CD4-positive, alpha-beta T cell treated with Interleukin-17A for 4 hours (primary cell): ENCODE measurements at places on chromosomes 7 and 10.

DNA sequence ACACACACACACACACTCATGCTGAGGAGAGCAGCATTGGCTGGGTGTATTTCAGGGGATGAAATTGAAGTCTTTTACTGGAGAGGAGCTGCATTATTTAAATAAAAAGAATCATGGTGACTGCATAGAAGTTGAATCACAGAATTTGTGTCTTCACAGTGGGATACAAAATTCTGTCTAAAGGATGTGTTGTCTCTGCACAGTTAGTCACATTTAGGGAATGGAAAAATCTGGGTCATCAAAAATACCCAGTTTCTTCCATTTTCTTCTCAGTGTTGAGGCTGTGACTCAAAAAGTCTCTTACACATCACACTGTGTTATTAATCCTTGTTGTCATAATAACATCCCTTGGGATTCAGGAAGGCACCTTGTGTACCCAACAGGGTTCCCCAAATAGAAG is 10.9 kb downstream of the PAPSS2 start:
- DNase-seq, result no peak

DNA sequence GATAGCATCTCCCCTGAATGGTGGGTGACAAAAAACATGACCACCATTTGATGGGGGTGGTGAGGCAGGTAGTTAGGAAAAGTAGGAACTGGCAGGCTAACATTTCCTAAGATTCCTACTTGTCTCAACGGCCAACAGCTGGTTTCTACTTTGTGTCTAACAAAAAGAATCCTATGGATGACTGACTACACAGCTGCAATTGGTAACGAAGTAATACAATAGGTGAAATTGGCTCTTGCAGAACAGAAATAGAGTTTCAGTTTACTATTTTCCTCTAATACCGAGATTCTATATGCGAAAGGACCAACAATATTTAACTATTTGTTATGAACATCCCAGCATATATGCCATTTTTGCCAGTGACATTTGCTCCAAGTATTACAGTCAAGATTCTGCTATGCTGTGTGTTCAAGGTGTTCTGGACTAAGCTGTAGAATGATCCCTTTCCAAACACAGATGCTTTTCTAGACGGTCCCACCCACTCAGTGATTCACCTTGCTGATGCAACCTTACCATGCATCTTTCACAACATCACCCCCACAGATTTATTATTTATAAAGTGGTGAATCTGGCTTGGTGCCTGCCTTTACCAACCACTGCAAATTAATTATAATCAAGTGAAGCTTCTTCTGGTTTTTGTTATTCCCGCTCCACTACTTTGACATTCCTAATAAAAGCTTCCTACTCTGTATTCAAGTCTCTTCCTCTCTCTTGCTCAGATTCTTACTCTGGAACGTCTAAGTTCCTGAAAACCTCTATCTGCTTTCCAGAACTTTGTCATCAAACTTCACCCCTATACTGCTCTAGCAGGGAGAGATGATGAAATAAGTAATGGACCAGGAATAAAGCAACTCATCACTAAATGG is 16.8 kb downstream of the BBIP1 start:
- no peak for DNase-seq

DNA sequence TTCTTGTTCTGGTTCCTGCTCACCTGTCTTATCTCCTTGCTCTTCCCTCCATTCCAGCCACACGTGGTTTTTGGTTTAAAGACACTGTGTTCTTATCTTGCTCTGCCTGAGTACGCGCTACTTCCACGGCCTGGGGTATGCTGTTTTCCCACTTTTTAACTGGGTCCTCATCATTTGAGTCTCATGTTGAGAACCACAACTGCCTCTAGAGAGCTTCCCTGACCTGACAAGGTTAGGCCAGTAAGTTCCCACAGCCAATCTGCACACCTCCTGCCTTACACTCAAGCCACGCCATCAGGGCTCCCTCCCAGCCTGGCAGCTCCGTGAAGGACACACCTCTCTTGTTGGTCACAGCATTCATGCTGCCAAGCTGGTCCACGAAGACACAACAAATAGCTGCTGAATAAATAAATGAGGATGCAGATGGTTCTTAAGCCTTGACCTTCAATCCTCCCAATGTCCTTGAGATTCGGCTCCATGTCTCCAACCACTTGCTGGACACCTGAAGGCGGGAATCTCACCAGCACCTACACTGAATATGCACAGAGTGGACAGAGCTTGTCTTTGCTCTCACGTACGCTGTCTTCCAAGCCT is 201.7 kb upstream of the KLF14 start:
- no peak for DNase-seq

DNA sequence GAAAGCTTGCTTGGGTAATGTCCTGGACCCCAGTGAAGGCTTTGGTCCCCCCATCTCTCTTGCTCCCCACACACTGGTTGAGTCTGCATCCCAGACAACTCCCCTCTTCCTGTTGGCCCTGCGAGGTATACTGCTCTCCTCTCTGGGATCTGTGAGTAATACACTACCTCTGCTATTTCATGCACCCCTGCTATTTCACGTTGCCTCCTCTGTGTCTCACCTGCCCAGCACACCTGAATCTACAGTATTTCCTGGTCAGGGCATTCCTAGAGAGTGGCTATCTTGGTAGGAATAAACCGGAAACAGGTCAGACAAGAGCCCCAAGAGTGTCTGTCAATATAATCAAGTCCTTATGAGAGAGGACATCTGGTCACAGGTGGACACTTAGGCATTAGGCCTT is 114.3 kb upstream of the ODAD2 start:
- no peak for DNase-seq

DNA sequence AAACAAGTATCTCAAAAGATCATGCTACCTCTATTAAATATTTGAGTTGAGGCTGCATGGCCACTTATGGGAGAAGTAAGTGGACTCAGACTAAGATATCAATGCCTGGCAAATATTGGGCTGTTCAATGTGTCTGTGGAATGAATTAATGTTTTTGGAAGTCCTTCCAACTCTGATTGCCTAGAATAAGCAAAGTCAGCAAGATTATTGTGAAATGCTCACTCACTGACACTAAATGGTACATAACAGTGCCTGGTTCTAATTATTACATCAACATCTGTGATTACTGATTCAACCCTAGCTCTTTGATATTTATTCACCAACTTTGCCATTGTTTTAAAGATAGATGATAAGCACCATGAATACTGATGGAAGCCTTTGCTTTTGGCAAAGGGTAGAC is 45.5 kb upstream of the HDAC9 start:
- no peak for DNase-seq

- DNase-seq, result peak; percentile 78
Observed at GRCh38 chr7:45917658-45918057, 3.4 kb downstream of the IGFBP3 start.

DNA sequence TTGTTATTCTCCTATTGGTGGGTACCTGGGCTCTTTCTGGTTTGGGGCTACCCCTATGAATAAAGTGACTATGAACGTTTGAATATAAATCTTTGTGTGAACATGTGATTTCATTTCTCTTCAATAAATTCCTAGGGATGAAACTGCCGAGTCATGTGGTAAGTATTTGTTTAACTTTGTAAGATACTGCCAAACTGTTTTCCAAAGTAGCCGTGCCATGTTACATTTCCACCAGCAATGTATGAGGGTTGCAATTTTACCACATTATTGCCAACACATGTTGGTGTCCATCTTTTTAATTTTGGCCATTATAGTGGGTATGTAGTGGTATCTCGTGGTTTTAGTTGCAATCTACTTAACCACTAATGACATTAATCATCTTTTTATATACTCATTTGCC is 94.7 kb downstream of the ZNRF2 start:
- DNase-seq, result no peak

DNA sequence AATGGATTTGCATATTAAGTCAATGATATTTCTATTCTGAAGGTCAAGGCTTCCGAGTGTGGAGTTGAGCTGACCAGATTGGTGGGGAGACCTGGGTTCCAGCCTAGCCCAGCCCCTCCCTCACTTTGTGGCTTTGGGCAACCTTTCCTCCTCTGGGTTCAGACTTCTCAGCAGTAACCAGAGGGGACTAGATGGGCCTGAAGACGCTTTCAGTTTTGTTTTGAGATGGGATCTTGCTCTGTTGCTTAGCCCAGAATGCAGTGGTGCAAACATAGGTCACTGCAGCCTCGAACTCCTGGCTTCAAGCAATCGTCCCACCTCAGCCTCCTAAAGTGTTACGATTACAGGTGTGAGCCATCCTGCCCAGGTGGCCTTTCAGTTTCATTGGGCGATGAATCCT is 68.1 kb upstream of the LEP start:
- DNase-seq, result no peak

DNA sequence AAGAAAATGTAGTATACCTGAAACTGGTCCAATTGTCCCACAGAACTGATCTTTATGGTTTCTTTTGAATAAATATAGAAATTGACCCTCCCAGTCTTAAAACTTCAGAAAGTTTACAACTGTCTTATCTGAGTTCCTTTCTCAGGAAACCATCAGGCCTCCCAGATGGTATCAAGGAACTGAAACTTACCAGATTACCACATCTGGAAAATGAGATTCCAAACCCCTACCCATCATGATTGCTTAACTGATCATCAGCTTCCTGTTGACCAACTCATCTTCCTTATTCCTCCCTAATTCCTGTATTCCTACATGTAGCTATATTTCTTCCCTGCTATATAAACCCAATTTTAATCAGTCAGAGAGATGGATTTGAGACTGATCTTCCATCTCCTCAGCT is 5.5 kb downstream of the VWDE start:
- no peak for DNase-seq

DNA sequence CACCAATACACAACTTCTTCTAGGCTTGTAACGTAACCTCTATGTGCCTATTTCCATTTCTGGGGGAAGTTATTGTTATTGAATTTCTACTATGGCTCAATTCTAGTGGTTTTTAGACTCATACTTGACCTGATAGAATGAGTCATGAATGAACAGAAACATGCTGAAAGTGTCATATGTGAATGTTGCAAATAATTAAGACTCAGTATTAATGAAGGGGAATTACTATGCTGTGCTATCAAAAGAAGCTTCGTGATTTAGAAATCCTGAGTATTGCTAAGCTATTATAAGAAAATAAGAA is 135.1 kb upstream of the ZWINT start:
- DNase-seq, result no peak

DNA sequence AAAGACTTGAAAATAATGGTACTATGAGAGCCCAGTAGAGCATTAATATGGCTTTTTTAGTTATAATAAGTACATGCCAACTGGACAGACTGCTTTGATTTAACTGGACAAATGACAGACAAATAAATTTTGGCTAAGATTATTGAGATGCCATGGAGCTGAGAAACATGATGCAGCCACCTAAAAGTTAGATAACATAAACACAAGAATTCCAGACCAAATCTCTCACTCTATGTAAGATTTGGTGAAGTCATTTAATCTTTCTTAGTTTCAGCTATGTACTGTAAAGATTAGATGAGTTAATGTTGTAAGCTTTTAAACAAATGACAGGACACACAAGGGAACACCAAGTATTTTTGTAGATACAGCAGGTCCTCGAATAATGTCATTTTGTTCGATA is 118.2 kb downstream of the CACNA2D1 start:
- DNase-seq, result no peak

DNA sequence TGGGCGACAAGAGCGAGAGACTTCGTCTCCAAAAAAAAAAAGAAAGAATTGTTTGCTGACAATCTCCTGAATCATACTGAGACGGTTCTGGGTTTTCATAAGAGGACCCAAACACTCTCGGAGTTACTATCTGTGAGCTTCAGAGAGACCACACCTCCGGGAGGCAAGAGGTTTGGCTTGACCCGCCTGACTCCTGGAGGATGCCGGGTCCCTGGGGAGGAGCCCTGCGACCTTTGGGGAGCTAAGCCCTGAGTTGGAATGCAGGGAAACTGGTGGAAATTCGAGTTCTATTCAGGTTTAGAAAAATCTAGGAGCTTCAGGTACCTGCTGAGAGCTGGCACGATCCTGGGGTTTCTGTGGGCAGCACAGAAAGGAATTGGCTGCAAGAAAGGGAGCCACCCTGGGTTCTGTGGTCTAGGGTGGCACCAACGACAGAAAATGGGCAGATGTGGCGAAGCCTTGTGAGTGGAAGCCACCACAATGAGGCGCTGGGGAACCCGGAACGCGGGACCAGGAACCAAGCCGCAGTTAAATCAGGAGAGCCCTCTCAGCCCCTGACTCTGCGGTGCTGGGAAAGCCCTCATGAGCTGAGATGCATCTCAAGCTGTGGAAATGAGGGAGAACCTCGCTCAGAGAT is 21.9 kb upstream of the GATAD1 start:
- peak; percentile 39 for DNase-seq

GRCh38 chr7:25454562-25455041 is 226.3 kb upstream of the NPVF start:
- DNase-seq, result no peak

DNA sequence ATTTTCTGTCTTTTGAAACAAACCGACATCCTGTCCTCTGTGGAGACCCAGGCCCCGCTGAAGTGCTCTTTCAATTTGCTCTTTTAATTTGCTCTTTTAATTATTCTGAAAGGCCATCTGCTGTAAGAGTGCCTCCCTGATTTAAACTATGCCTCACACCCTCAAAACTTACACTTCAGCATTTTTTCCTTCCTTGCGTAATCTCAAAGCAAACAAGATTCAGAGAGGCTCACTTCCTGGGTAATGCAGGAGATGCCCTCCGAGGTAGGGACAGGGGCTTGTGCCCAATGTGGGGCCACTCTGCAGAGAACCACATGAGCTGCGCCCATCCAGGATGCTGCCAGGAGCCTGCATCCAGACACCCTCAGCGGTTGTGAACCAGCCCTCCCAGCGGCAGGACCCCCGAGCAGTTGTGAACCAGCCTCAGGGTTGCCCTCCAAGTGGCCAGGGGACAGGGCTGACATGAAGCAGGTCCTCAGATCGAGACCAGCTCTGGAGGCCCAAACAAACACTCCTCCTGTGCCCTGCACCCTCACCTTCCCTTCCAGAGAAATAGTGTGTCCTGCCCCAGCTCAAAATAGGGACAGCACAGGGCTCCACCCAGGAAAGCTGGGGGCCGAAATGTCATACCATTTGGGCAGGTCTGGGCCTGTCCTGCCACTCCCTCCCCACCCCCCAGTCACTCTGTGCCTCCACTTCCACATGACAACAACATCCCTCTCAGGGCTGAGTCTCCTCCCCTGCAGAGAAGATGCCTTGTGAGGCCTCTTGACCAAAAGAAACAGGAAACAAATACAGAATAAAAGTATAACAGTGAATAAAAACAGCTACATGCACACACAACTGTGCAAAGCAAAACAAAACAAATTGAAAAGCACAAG is 190.4 kb downstream of the PTPRN2 start:
- DNase-seq, result no peak

- DNase-seq, result no peak
Observed at GRCh38 chr10:127987467-127988380, 80.8 kb downstream of the PTPRE start.

DNA sequence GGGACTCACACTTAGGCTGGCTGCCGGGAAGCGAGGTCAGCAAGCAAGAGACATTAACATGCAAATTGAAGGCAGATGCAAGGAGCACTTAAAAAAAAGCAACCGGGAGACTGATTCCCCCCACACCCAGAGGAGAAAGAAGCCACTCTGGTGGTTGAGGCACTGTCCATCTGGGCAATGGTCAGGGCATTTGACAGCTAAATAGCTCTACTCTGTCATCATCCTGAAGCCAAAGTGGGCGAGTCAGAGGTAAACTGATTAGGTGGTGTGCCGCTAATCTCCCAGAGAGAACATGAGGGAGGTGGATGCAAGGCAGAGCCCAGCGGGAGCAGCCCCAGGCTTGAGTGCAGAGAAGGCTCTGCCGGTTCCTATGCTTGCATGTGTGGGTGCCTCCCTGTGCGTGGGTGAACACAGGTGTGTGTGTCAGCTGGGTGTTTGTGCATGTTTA is 100.6 kb downstream of the PLXNA4 start:
- DNase-seq, result no peak
